ENCODE measurements at places on chromosomes 5 and 9. TPM values are rescaled to one million over a fixed set of nuclear protein-coding genes. Genes with fewer than 3 reads are reported as not detected.
A peak's percentile ranks its signal among the peaks of the same experiment; 100 is the strongest.

DNA sequence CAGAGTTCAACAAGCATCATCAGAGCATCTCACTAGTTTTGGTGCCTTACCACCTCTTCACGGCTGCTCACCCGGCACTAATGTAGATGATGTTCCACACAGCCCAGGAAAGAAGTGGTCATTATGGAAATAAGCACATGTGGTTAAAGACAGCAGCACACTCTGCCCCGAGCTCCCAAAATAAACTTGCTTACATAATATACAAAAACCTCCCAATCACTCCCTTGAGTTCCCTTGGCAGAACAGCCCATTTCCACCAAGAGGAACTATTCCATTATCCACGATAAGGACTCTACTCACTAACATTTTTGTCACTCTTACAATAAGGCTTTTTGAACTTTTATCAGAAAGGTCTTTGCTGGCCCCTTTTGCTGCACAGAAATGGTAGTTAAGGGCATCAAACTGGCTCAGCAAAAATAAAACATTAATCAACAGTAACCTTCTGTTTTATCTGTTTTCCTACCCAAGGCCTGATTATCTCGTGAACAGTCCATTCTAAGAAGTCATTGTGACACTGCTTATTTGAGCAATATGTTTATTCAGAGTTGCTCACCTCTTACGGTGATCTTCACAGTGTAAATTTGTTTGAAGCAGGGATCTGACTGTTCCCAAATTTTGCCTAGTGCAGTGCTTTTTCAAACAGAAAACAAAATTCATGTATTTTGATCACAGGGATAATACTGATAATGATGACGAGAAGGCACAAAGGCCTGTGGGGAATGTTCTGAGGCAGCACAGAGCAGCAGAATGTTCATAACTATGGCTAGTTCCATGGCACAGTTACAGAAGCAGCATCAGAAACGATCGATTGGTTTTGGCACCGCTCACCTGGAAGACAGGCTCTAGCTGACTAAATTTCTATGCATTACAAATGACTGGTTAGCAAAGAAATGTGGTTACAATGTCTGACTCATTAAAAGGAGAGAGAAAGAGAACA is 399.8 kb upstream of the PIK3R1 start:
- no peak for DNase-seq

- DNase-seq: peak; percentile 63
Observed at GRCh38 chr5:39716532-39717028, 291.8 kb upstream of the DAB2 start.

GRCh38 chr5:1505506-1506241 is 18.1 kb downstream of the LPCAT1 start:
- peak; percentile 50 for DNase-seq

The ROR2 gene
- 20.6 TPM for total RNA-seq
